ENCODE measurements at places on chromosomes 11 and 22.

- no peak for DNase-seq
Observed at GRCh38 chr22:31139866-31140716, at the start of gene PLA2G3. PLA2G3 (minus strand) TSS chr22:31140508; CDS start chr22:31140354, 154 bp downstream.

- DNase-seq, result no peak
Observed at GRCh38 chr11:57729479-57729878, 11.8 kb upstream of the SELENOH start.

DNA sequence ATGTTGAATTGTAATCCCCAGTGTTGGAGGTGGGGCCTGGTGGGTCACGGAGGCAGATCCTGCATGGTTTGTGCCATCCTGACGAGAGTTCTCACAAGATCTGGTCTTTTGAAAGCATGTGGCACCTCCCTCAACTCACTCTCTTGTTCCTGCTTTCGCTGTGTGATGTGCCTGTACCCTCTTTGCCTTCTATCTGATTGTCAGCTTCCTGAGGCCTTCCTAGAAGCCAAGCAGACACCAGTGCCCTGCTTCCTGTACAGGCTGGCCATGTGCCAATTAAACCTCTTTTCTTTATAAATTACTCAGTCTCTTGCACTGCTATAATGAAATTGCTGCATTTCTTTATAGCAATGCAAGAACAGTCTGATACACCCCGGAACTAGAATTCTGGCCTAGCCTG lies 13.1 kb downstream of the PTPN5 start:
- no peak for DNase-seq

DNA sequence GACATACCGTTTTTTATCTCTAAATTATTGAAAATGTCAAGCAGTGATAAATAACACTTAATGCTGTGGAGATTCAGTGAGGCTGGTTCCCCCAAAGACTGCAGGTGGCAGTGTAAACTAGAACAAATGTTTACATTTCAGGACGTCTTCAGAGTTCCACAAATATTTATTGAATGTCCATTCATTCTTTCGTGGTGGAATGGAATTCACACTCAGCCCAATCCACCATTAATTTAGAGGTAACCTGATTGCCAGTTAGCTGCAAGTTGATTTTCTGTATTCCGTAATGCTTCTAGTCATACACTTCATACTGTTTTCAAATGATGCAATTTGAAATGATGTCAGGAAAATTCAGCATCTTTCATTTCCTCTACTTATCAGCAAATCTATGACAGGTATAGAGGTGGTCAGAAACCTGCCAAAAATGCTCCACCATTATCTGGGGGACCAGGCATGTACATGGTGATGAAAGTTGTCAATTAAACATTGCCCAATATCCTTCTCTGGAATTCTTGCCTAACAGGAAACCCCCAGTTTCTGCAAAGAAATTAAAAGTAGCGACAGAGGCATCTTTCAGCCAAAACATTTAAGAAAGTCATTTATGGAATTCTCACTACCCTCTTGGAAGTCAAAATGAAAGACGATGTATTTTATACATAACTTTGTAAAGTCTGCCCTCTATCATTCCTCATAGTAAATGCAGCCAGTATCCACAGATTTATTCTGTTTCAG lies 94.3 kb upstream of the BMAL1 start:
- peak; percentile 45 for DNase-seq

DNA sequence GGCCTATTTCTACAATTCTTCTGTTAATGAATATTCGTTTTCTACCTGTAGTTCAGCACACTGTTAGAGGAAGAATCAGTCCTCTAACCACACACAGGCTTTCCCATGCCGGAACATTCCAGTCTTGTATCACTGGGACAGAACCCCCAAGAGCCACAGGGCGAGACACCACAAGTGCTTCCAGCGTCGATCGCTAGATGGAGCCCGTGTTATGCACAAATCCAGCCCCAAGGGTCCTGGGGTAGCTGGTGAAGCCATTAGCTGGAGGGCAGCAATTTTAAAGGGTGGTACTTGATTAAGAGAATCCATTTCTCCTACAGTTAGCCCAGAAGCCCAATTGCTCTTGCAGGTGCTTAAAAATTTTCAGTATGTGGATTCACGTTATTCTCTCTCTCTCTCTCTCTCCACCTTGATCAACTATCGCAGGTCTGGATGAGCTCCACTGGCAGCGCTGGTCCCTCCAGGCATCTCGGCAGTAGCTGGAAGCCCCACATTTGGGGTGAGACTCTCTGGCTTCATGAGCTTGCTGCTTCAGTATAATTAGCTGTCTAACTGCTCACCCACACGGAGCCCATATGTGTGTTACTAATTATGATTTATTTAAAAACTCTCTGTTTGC lies 148.2 kb upstream of the SNX19 start:
- DNase-seq, result peak; percentile 32

Data from Kasumi-1 (cell line).